Stimulated activated CD8-positive, alpha-beta memory T cell treated with anti-CD3 and anti-CD28 coated beads, Interleukin-7, amount 100 ng/mL, for 1 hour (primary cell): ENCODE measurements at places on chromosomes 3 and 15.

DNA sequence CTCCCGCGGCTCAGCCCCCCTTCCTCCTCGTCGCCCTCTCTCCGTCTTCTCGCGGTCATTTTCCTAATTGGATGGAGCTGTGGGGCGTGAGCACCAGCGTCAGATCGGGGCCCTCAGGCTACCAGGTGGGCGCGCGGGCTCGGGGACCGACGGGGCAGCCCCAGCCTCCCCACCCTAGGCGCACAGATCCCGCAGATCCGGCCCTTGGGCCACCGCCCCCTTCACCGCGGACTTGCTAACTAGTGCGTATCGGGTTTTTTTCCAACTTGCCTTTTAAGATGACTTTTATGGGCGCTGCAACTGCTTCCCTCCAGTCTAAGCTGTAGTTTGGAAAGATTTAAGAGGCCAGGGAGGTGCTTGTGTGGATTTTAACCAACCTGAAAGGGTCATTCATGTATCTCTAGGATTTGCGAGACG, 1.3 kb downstream of the ZNF710 start:
- no peak for DNase-seq

DNA sequence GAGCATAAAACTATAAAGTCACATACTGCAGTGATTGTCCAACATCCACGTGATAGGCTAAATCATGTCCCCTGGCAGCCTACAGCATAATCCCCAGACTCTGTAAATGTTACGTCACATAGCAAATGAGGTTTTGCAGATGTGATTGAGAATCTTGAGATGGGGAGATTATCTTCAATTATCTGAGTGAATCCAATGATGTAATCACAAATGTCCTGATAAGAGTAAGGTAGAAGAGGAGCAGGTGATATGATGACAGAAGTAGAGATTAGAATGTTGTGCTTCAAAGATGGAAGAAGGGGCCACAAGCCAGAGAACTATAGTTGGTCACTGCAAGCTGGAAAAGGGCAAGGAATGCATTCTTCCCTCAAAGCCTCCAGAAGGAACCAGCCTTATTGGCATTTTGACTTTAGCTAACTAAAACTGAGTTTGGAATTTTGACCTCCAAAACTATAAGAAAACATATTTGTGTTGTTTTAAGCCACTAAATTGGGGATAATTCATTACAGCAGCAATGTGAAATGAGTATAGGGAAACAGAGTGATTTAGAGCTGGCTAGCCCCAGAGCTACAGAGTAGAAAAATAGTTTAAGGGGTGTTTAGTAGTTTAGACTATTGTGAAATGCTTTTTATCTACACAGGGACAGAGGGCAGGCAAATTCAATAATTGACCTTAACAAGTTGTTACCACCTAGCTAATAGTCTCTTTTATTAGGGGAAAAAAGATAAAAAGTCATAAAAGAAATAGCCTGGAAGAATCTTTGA, 15.2 kb downstream of the SLC2A2 start:
- no peak for DNase-seq

- DNase-seq, result no peak
These were observed 13.8 kb downstream of the XYLB start for GRCh38 chr3:38360345-38360744.

- DNase-seq, result no peak
These were observed 1.7 kb upstream of the HES1 start for GRCh38 chr3:194134231-194134756.

- DNase-seq, result no peak
These were observed 216.5 kb upstream of the SEMA6D start for GRCh38 chr15:47500842-47501241.

DNA sequence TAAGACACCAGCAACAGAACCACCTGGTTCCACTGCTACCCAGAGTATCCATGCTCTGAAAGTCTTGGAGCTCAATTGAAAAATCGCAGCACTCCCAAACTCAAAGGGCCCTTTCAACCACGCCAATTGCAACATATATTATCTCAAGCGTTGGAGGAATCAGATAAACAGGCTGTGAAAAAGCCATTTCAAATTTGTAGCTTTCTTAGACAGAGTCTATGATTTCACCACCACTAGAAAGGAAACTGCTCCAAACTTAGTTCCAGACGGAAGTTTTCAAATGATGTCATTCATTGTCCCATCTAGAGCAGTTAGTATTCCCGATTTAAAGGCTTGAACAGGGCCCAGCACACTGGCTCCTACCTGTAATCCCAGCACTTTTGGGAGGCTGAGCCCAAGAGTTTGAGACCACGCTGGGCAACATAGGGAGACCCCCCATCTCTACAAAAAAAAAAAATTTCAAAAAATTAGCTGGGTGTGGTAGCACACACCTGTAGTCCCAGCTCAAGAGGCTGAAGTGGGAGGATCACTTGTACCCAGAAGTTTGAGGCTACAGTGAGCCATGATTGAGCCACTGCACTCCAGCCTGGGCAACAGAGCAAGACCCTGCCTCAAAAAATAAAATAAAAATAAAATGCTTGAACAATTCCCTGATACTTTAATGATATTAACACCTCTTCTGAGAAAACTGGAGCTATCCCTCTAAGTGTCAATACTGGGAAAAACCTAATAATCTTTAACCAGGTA, 16.8 kb downstream of the TNIK start:
- DNase-seq, result no peak

- no peak for DNase-seq
These were observed 279.4 kb downstream of the ZBBX start for GRCh38 chr3:167100651-167101050.

GRCh38 chr3:119239206-119239820, 1.4 kb downstream of the B4GALT4 start:
- no peak for DNase-seq

GRCh38 chr3:185215873-185216606, 37.8 kb downstream of the EHHADH start:
- no peak for DNase-seq

DNA sequence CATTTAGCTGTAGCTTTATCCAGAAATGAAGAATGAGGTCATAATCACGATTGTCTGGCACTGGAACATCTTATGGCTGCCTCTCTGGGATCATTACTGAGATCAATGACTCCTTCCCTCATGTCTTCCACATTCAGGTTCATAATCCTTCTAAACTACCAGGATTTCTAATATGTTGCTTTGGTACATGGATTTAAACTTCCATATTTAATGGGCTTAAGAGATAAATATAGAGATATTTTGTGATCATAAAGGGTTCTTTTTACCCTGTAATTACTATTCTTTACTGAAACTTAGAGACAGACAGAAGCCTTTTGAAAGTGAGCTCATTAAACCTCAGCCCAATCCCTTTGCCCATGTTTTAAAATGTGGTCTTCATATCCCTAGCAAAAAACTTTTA, 575.4 kb upstream of the ALCAM start:
- DNase-seq, result no peak

DNA sequence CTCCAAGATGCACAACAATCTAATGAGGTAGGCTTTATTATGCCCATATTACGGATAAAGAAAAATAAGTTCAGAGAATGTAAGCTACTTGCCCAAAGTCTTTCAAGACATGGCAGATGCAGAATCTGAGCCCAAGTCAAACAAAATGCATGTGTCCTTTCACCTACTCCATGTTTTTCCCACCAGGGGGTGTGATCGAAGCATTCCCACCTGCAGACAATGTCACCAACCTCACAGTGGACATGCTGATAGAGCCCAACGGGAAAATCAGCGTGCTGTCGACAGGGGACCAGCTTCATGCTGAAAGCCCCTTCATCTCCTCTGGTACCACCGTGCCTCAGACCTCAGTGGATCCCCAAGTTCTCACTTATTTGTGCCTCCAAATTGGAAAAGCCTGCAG, 99.8 kb upstream of the C15orf61 start:
- no peak for DNase-seq
